ENCODE measurements at places on chromosomes 4 and X.

DNA sequence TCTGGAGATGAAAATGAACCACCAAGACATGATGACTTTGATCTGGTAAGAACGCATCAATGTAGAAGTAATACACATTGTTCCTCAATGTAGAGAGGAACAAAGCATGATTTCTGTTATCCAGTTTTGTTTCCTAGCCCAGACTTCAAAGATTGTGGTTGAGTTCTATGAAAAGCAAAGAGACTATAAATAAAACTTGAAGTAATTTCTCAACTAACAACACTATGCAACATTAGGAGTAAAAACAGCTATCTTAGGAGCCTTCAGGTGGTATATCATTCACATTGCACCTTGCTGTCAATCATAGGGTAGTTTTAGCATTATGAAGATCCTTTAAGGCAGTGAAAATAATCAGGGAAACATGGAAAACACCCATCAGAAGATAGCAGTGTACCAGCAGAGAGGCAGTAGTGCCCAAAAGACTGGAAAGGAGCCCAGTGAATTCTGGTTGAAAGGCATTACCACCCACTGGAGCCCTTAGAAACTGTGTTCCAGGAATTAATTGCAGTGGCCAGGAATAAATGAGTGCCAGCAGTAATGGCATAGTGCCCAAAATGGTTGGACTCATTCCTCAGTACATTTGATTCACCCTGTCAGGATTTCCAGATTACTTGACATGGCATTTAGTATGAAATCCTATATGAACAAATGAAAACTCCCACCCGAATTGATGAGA, 300.7 kb upstream of the CXXC4 start:
- DNase-seq: no peak

- DNase-seq: no peak
Measured at GRCh38 chrX:68090266-68090665, 343.0 kb downstream of the OPHN1 start.

DNA sequence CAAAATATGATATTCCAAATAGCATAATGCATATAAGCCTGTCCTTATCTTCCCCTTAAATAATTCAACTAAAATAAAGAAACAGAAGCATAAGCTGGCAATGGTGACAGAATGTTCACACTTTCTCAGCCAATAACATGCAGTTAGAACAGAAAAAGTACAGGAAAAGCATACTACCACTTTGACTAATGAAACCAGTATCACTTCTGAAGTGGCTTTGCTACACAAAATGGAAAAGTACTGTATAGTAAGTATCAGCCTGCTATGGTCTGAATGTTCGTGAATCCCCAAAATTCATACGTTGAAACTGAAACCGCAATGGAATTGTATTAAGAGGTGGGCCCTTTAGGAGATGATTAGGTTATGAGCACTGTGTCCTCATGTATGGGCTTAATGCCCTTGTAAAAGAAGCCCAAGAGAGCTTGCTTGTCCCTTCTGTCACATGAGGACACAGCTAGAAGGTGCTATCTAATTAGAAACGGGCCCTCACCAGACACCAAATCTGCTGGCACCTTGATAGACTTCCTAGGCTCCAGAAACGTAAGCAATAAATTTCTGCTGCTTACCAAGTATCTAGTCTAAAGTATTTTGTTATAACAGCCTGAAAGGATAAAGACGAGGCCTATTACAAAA, 102.6 kb downstream of the PRDM5 start:
- no peak for DNase-seq

DNA sequence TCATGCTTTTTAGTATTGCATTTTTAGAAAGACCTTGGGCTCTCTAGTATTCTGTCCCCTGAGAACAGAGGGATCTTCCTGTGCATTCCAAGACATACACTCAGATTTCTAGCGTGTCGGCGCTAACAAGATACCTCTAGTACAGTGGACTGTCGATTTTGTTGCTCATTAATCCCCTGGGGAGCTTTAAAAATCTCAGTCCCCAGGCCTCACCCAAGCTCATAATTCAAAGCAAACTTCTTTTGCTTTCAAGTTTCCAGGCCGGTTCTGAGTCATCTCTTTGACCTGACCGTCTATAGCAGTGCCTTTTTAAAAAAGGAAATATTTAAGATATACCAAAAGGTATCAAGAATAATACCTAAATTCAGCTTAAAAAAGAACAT, 137.0 kb downstream of the AMMECR1 start:
- no peak for DNase-seq

- no peak for DNase-seq
Measured at GRCh38 chr4:124167602-124168001, 544.9 kb downstream of the ANKRD50 start.

GRCh38 chrX:17527922-17528321, 152.9 kb downstream of the NHS start:
- DNase-seq: no peak

All from stimulated activated CD4-positive, alpha-beta T cell treated with anti-CD3 and anti-CD28 coated beads, Interleukin-1b, Interleukin-23, amount 100 ng/mL, for 24 hours (primary cell).